ENCODE measurements at places on chromosomes 4 and X.

GRCh38 chr4:176607807-176608206 lies 184.9 kb downstream of the VEGFC start:
- no peak for DNase-seq

DNA sequence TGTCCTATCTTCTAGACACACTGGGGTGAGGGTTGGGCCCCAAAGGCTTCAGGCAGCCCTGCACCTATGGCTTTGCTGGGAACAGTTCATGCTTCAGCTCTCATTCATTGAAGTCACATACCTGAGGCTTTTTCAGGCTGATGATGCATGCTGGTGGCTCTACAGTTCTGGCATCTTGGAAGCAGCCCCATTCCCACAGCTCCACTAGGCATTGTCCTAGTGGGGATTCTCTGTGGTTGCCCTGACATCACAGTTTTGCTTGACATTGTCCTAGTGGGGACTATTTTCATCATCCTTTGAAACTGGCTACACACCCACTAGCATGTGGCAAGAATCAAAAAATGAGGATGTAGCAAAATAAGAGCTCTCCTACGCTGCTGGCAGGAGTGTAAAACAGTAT lies 37.7 kb upstream of the C4orf17 start:
- no peak for DNase-seq

DNA sequence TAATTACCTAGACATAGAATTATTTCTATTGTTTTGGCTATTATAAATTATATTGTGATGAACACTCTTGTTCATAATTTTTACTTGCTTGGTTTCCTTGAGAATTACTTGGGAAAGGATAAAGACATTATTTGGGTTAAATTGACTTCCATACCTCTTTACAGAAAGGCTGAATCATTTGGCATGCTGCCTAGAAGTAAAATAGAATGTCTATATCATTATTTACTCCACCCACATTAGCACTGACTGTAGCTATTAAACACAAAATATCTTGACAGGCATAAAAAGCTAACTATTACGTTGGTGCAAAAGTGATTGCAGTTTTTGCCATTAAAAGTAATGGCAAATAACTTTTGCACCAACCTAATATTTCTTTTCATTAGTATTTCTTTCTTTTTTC lies 29.7 kb upstream of the ADH6 start:
- no peak for DNase-seq

GRCh38 chr4:71266090-71266794 lies 72.6 kb upstream of the SLC4A4 start:
- no peak for DNase-seq

GRCh38 chrX:137342969-137343368 lies 223.0 kb upstream of the ZIC3 start:
- DNase-seq = no peak

- no peak for DNase-seq
Observed at GRCh38 chrX:40625294-40625693, 2.1 kb downstream of the MPC1L start.

DNA sequence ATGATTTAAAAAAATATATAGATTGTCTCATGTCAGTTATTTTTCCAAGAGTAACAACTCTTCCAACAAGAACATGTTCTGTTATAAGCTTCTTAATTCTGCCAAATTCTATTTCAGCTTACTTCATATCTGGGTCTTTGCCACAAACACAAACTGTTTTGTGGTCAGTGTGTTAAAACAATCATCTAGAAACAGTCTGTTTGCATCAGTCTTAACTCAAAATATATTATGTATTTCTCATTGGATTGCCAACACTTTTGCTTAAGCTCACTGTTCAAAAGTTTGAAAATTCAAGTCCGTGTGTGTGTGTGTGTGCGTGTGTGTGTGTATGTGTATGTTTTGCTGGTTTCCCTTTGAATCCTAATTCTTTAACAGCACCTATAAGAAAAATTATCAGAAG lies 752.3 kb upstream of the NDST4 start:
- DNase-seq = no peak

- no peak for DNase-seq
Observed at GRCh38 chrX:56798866-56799758, 70.1 kb downstream of the NBDY start.

GRCh38 chrX:139201924-139202323 lies 328.6 kb upstream of the F9 start:
- no peak for DNase-seq

DNA sequence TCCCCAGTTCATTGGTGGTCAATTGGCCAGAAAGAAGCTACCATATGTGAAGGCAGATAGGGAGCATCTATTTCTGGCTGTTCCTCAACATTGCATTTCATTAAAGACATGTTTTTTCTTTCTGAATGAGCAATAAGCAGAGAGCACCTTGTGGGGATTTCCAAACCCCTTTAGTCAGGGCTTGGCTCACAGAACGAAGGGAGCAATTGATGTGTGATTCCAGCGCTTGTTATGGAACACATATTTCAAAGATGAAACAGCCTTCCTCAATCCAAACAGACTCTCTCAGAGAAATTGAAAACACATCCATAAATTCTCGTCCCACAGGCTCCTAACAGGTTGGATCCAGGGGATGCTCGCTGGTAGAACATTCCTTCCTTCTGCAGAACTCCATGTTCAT lies 84.1 kb downstream of the CLCN4 start:
- DNase-seq = no peak

GRCh38 chrX:79035421-79035820 lies 90.2 kb downstream of the P2RY10 start:
- DNase-seq = no peak

DNA sequence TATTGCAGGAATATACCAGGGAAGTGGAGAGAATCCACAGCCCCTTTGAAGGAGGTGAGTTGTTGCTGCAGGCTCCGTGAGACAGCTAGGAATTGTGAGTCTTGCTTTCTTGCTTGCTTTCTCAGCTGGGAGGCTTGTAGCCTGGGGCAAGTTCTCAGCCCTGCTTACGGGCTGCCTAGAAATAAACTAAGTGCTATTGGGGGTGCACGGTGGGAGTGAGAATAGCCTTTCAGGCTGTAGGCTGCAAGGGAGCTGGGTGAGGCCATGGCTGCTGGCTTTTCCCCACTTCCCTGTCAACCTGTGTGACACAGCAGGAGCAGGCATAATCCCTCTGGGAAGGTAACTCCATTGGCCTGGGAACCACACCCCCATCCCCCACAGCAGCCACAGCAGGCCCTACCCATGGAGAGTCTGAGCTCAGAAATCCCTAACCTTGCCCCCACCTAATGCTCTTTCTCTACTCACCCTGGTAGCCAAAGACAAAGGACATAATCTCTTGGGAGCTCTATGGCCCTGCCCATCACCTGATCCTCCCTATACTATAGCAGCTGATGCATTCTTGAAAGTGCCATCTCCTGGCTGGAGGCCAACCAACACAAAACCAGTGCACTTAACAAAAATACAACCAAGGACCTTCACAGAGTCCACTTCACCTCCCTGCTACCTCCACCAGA lies 113.0 kb downstream of the MMRN1 start:
- no peak for DNase-seq

DNA sequence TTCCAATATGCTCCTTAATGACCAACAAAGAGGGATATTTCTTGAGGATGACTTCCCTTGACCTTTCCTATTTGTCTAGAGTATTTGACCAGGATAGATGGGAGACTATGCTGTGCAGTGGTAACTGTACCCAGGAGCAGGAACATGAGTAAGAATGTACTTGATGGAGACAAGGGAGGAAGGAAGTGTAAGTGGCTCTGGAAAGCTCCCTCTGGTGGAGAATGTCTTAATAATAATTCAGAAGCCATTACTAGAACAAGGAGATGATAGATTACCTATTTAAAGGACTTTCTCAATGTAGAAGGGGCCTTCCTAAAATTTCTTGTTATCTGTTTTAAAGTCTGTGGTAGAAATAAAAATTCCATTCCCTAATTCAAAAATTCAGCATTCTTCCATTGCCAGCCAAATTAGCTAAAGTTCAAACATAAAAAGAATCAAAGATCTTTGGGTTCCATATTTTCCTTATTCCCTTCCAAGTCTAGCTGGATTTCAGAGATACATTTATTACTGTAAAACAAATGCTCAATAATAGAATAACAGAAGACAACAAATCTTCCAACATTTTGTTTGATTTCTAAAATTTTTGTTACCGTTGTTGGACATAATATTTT lies 83.8 kb downstream of the GRID2 start:
- DNase-seq = no peak

- no peak for DNase-seq
Observed at GRCh38 chrX:17550011-17550410, 175.0 kb downstream of the NHS start.

GRCh38 chrX:17744896-17745523 lies 7.7 kb downstream of the SCML1 start:
- DNase-seq = no peak

GRCh38 chr4:75723163-75724065 lies 963 bp upstream of the USO1 start:
- DNase-seq = no peak

DNA sequence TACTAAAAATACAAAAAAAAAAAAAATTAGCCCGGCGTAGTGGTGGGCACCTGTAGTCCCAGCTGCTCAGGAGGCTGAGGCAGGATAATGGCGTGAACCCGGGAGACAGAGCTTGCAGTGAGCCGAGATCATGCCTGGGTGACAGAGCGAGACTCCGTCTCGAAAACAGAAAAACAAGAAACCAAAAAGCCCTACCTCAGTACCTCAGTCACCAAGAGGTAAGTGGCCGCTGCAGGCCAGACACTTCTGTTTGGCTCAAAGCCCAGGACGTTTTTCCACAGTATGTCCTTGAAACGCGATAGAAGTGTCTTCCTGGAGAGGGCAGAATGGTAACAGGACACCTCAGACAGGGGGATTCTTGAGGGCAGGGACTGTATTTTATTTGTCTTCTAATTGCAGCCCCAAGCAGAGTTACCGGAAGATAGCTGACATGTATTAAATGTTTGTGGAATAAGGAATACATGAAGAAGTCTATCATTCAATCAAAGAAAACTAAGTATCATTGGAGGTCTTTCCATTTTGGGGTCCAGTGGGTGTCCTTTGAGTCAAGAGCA lies 63.6 kb downstream of the CLNK start:
- no peak for DNase-seq

GRCh38 chrX:31483336-31483735 lies 411.5 kb upstream of the FTHL17 start:
- DNase-seq = no peak

DNA sequence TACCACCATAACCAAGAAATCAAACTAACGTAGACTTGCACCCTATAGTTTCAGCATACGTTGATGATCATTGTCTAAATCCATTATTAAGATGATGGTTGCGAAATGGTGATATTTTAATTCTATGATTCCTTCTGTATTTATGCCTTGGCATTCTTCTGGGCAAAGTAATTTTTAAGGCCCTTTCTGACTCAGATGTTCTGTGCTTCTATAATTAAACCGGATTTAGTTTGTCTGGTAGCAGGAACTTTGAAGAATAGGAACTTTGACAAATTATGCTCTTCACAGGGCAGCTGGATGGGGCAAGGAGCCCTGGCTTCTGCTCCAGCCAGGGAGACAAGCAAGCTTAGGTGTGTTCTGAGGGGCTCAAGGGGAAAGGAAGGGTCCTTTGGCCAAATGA lies 23.8 kb upstream of the PLAC1 start:
- no peak for DNase-seq

- DNase-seq = no peak
Observed at GRCh38 chrX:81259714-81260395, 58.0 kb downstream of the SH3BGRL start.

Measured in KG1 (cell line).